ENCODE measurements at places on chromosomes 2 and 18. TPM values are rescaled to one million over a fixed set of nuclear protein-coding genes. Genes with fewer than 3 reads are reported as not detected.

Gene ZSWIM2
- total RNA-seq: not detected

Gene DSG4
- not detected for total RNA-seq

Gene SERPINB7
- total RNA-seq: not detected

Gene GKN1
- total RNA-seq: not detected

Gene PLGLB1
- 1.2 TPM for total RNA-seq

Gene PRSS56
- total RNA-seq: not detected

Gene CHRNG
- 3.3 TPM for total RNA-seq

Gene SERPINB10
- total RNA-seq: not detected

Gene TGIF1
- 84.1 TPM for total RNA-seq

Gene XRCC5
- 228 TPM for total RNA-seq

Gene RGPD4
- total RNA-seq: not detected

Gene ACMSD
- total RNA-seq: not detected

Gene AQP12A
- not detected for total RNA-seq

Gene CXCR1
- not detected for total RNA-seq

Gene MYCN
- 0.32 TPM for total RNA-seq

Gene SP100
- total RNA-seq: 48.7 TPM

Gene POTEI
- not detected for total RNA-seq

Gene PROKR1
- total RNA-seq: 0.13 TPM

Gene INSIG2
- total RNA-seq: 12.2 TPM

Gene IHH
- total RNA-seq: not detected

Gene MYOM1
- 0.13 TPM for total RNA-seq

Gene GREB1L
- total RNA-seq: under 0.01 TPM

Gene NTSR2
- not detected for total RNA-seq

Gene PAX8
- 1.9 TPM for total RNA-seq

Gene NPHP1
- total RNA-seq: 2.8 TPM

Gene UGT1A5
- not detected for total RNA-seq

Gene ST6GAL2
- total RNA-seq: 1.9 TPM
